ENCODE measurements at places on chromosomes 16 and 17. TPM values are rescaled to one million over a fixed set of nuclear protein-coding genes. Genes with fewer than 3 reads are reported as not detected.

GRCh38 chr17:70968302-70968701 lies 799.0 kb downstream of the KCNJ2 start:
- no peak for DNase-seq

DNA sequence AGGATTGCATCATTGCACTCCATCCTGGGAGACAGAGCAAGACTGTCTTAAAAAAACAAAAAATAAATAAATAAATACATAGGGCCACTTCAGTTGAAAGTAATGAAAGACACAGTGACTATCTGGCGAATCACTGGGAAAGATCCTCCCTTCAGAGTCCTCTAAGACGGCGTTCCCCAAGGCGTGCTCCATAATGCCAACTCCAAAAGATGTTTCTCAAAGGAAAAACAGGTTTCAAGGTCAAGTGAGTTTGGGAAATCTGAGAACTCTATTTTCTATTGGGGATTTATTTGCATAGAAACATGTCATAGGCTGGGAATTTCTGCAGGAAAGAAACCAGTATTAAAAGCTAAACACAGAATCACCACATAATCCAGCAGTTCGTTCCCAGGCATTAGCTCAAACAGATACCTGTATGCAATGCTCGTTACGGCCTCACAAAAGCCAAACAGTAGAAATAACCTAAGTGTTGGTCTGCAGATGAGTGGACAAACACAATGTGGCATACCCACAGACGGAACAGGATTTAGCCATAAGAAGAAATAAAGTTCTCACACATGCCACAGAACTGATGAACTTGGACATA lies 7.9 kb downstream of the KLHDC4 start:
- DNase-seq, result no peak

DNA sequence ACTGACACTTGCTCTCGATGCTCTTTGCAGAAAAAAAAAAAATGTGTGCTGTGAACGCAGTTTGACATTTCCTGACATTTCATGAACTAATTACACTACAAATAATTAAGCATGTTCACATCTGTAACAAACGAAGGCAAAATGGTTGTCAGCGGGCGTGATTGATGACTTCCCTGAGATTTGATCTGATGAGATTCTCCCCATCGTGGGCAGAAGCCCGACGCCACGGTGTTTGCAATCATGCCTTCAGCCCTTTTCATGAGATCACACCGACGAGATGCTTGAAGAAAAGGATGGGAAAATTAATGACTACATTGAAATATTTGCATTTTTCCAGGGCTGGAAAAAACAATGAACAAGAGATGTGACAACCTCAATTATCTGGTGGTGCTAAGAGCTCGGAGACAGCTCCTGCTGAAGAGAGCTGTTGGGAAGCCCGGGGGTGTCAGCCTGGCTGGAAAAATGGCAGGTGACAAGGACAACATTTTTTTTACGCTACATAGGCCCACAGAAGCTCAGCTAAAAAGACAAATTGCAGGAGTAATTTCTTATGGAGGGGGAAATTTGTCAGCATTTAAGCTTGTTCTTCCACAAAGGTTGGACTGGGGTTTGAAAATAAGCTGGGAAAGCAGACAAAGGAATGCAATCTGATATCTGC lies 259.4 kb upstream of the IRX3 start:
- DNase-seq, result no peak

GRCh38 chr17:67491681-67492024 lies 114.6 kb downstream of the PITPNC1 start:
- DNase-seq, result no peak

DNA sequence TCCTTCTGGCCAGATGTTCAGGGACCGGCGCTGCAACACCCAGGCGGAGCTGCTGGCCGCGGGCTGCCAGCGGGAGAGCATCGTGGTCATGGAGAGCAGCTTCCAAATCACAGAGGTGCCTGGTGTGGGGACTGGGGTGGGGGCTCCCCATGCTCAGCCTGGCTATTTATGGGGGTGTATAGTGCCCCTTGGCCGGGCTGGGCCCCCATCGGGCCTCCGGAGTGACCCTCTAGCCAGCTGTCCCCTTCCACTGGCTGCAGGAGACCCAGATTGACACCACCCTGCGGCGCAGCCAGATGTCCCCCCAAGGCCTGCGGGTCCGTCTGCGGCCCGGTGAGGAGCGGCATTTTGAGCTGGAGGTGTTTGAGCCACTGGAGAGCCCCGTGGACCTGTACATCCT lies 6.1 kb downstream of the ITGB4 start:
- DNase-seq, result no peak

GRCh38 chr17:58918072-58918471 lies 162.4 kb downstream of the PPM1E start:
- no peak for DNase-seq

DNA sequence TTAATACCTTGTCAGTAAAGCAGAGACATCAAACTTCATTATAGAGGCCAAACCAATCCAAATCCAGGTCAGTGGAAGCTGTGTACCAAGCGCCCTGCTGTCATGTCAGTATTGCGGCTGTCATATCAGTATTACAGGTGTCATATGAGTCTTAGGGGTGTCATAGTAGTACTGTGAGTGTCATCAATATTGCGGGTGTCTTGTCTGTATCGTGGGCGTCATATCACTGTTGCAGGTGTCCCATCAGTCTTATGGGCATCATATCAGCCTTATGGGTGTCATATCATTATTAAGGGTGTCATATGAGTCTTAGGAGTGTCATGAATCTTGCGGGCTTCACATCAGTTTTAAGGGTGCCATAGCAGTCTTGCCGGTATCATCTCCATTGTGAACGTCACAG lies 6.0 kb upstream of the PRDM7 start:
- no peak for DNase-seq

DNA sequence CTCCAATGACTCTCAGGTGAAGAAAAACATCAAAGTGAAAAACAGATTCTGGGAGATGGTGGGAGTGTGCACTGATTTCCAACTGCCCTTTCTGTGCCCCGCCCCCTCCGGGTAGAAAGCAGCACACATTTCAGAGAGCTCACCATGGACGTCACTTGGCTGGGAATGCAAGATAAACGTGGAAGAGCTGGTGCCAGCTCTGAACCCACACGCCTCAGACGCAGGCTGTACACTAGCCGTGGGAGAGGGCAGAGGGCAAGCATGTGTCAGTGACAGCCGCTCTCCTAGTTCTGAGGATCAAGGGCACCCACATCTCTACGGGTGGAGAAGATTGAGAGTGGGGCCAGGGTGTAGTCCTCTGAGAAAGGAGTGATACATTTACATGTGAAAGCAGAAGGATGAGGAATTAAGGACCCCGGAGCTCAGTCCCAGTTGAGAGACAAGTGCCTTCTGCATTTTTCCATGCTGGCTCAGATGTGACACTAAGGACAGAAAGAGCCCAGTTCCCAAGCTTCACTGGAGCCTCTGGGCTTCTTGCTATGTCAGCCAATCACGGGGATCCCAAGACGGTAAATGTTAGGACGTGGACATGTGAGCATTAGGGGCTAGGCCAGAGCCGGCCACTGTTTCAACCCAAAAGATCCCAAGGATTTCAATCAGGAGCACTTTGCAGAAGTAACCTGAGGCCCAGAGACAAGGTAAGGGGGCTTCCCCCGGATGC lies 101.3 kb downstream of the ZFHX3 start:
- DNase-seq, result no peak

GRCh38 chr17:10031606-10032005 lies 126.5 kb upstream of the RCVRN start:
- DNase-seq, result no peak

Gene NOTUM
- 0.41 TPM for total RNA-seq

Gene LPO
- not detected for total RNA-seq

Gene NKIRAS2
- total RNA-seq, result 34.2 TPM

Gene CCL17
- 26.2 TPM for total RNA-seq

Gene KSR1
- 56.8 TPM for total RNA-seq

Gene KRT12
- total RNA-seq, result not detected

Gene SCARF1
- 1.6 TPM for total RNA-seq
